ENCODE measurements at places on chromosomes 4 and X. TPM values are rescaled to one million over a fixed set of nuclear protein-coding genes. Genes with fewer than 3 reads are reported as not detected.

- no peaks in the 10 kb centered on the region for H3K36me3 ChIP-seq
- H3K27ac ChIP-seq, result no peak overlapping the region
- no peak for DNase-seq
- H3K27me3 ChIP-seq, result no peaks in the 10 kb centered on the region
- no peaks in the 10 kb centered on the region for H3K4me1 ChIP-seq
Measured at GRCh38 chr4:9969526-9970398, 51.5 kb downstream of the SLC2A9 start.

GRCh38 chr4:186227744-186228513 is 622 bp downstream of the KLKB1 start:
- no peaks in the 10 kb centered on the region for H3K4me1 ChIP-seq
- H3K4me3 ChIP-seq, result no peak overlapping the region
- DNase-seq, result no peak
- H3K36me3 ChIP-seq, result peaks cover 5% of the 10 kb centered on the region

- no peaks in the 10 kb centered on the region for H3K27me3 ChIP-seq
- H3K4me1 ChIP-seq, result no peaks in the 10 kb centered on the region
- H3K27ac ChIP-seq, result no peak overlapping the region
- no peak for DNase-seq
Measured at GRCh38 chr4:47106561-47106960, 75.2 kb downstream of the GABRB1 start.

DNA sequence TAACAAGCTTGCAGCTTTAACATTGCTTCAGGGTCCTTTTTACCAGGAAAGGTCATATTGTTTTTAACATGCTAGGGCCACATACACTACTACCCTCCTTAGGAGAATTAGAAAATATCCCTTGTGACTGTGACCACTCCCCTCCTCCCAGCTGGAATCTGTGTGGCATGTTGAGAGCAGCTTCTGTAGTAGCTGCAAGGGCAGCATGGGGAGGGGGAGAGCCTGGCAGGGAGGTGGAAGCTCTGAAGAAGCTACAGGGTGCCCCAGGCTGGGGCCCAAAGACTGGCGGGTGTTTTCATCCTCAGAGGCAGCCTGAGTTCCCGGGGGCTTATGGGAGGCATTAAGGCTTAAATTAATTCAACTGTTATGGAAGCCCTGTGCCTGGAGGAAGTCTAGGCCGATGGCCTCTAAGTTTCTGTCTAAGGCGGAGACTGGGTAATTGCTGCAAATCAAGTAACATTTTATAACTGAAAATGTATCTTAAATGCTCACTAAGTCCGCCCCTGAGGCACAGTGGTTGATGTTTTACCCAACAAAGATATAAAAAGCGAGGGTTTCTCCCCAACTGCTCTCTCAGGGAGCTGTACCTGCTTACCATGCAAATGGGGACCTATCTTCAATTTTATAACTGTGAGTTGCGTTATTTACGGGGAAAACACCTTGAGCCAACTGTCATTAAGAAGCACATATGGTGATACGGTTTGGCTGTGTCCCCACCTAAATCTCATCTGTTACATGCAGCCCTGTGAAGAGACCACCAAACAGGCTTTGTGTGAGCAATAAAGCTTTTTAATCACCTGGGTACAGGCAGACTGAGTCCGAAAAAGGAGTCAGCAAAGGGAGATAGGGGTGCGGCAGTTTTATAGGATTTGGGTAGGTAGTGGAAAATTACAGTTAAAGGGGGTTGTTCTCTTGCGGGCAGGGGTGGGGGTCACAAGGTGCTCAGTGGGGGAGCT is 37.4 kb upstream of the STS start:
- H3K36me3 ChIP-seq, result peaks cover 1% of the 10 kb centered on the region
- H3K4me3 ChIP-seq, result no peak overlapping the region
- no peaks in the 10 kb centered on the region for H3K27me3 ChIP-seq
- DNase-seq, result no peak

GRCh38 chr4:186840771-186841301 is 117.2 kb upstream of the FAT1 start:
- H3K4me1 ChIP-seq, result peaks cover 3% of the 10 kb centered on the region
- no peak for DNase-seq
- no peak overlapping the region for H3K27ac ChIP-seq
- H3K36me3 ChIP-seq, result no peaks in the 10 kb centered on the region

- no peak overlapping the region for H3K27ac ChIP-seq
- DNase-seq, result no peak
- H3K4me1 ChIP-seq, result peaks cover 4% of the 10 kb centered on the region
- H3K27me3 ChIP-seq, result no peaks in the 10 kb centered on the region
- no peaks in the 10 kb centered on the region for H3K36me3 ChIP-seq
- no peak overlapping the region for H3K4me3 ChIP-seq
Measured at GRCh38 chrX:66021765-66022631, 17.9 kb downstream of the VSIG4 start.

DNA sequence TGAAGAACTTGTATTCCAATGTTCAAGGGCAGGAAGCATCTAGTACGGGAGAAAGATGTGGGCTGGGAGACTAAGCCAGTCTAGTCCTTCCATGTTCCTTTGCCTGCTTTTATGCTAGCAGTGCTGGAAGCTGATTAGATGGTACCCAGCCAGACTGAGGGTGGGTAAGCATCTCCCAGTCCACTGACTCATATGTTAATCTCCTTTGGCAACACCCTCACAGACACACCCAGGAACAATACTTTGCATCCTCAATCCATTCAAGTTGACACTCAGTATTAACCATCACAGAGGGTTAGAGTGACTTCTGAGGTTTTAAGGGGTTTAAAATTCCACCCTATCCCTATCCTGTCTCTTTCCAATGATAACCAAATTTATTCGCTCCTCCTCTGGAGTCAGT is 6.5 kb downstream of the HMGN5 start:
- H3K27me3 ChIP-seq, result no peaks in the 10 kb centered on the region
- DNase-seq, result no peak
- no peak overlapping the region for H3K27ac ChIP-seq

DNA sequence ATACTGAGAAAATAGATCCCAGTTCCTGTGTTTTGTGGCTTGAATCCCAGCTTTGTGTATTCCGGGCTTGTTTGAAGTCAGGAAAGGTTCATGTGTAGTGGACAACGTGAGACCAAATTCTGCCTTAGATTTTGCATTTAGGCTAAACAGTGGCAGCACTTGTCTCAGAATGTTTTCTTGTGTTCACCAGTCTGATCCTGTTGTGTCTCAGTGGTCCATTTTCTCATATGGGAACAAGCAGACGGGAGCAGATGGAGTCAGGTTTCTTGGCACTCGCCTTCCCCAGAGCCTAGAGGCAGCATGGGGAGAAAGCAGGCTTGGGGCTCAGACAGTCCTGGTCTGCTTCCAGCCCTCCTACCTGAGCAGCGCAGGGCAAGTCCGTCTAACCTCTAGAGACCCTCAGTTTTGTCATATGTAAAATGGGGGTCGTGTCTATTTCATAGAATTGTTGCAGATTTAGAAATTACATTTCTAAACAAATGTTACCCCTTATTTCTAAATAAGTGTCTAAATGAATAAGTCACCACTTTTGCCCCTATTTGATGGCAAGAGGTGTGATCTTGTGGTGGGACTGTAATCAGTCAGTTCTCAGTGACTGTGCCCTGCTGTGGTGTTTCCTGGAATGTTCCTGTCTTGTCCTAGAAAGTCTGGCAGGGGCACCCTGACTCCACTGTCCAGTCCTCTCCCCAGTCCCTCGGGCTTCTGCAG is 28.3 kb upstream of the MSANTD1 start:
- H3K27ac ChIP-seq, result no peak overlapping the region
- no peak overlapping the region for H3K4me3 ChIP-seq
- no peaks in the 10 kb centered on the region for H3K4me1 ChIP-seq
- no peak for DNase-seq
- H3K27me3 ChIP-seq, result no peaks in the 10 kb centered on the region

GRCh38 chr4:42610941-42611340 is 46.0 kb downstream of the ATP8A1 start:
- no peak overlapping the region for H3K4me3 ChIP-seq
- peaks cover 6% of the 10 kb centered on the region for H3K27me3 ChIP-seq

- peak; percentile 13 for DNase-seq
- H3K27ac ChIP-seq, result peak overlapping the region; percentile 95
- H3K4me3 ChIP-seq, result peak overlapping the region; percentile 46
- H3K27me3 ChIP-seq, result no peaks in the 10 kb centered on the region
Measured at GRCh38 chr4:102620697-102621497, 119.7 kb downstream of the NFKB1 start.

- H3K4me3 ChIP-seq, result no peak overlapping the region
- H3K27ac ChIP-seq, result no peak overlapping the region
- no peaks in the 10 kb centered on the region for H3K4me1 ChIP-seq
- H3K36me3 ChIP-seq, result peaks cover 18% of the 10 kb centered on the region
- DNase-seq, result no peak
Measured at GRCh38 chr4:38044060-38044459, 83.9 kb downstream of the PTTG2 start.

- H3K4me1 ChIP-seq, result peaks cover 2% of the 10 kb centered on the region
- H3K36me3 ChIP-seq, result no peaks in the 10 kb centered on the region
- DNase-seq, result no peak
- no peak overlapping the region for H3K27ac ChIP-seq
Measured at GRCh38 chr4:67198727-67199126, 346.6 kb downstream of the CENPC start.

GRCh38 chrX:130878350-130879341 is 24.4 kb downstream of the ENOX2 start:
- peaks cover 10% of the 10 kb centered on the region for H3K4me1 ChIP-seq
- no peak for DNase-seq
- no peak overlapping the region for H3K27ac ChIP-seq
- peaks cover 6% of the 10 kb centered on the region for H3K36me3 ChIP-seq
- H3K27me3 ChIP-seq, result no peaks in the 10 kb centered on the region
- no peak overlapping the region for H3K4me3 ChIP-seq

GRCh38 chr4:152771741-152772533 is 7.6 kb downstream of the TIGD4 start:
- H3K4me3 ChIP-seq, result no peak overlapping the region
- no peak overlapping the region for H3K27ac ChIP-seq
- no peak for DNase-seq

DNA sequence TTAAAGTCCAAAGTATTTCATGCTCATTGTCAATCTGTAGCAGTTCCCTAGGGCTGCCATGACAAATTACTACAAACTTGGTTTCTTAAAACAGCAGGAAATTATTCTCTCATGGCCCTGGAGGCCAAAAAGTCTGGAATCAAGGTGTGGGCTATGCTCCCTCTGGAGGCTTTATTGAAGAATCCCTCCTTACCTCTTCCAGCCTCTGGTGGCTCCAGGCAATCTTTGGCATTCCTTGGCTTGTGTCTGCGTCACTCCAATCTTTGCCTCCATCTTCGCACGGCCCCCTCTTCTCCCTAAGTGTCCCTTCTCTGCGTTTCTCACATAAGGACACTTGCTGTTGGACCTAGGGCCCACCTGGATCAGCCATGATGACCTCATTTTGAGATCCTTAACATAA is 170.4 kb downstream of the SMIM20 start:
- peaks cover 7% of the 10 kb centered on the region for H3K4me1 ChIP-seq
- DNase-seq, result no peak

DNA sequence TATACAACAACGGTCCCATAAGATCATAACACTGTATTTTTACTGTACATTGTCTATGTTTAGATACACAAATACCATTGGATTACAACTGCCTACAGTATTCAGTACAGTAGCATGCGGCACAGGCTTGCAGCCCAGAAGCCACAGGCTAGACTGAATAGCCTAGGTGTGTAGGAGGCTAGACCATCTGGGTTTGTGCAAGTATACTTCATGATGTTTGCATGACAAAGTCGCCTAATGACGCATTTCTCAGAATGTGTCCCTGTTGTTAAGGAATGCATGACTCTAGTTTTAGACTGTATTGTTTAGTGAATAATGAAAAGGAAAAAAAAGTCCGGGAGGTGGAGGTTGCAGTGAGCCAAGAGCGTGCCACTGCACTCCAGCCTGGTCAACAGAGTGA is 56.5 kb upstream of the C4orf50 start:
- H3K4me3 ChIP-seq, result no peak overlapping the region
- no peak for DNase-seq
- H3K36me3 ChIP-seq, result no peaks in the 10 kb centered on the region
- H3K27ac ChIP-seq, result no peak overlapping the region
- H3K27me3 ChIP-seq, result no peaks in the 10 kb centered on the region

- DNase-seq, result no peak
- peaks cover 1% of the 10 kb centered on the region for H3K36me3 ChIP-seq
- no peak overlapping the region for H3K27ac ChIP-seq
- H3K27me3 ChIP-seq, result no peaks in the 10 kb centered on the region
Measured at GRCh38 chrX:108271397-108271787, 166.8 kb downstream of the COL4A6 start.

- H3K4me3 ChIP-seq, result no peak overlapping the region
- DNase-seq, result no peak
- H3K4me1 ChIP-seq, result peaks cover 13% of the 10 kb centered on the region
- no peaks in the 10 kb centered on the region for H3K27me3 ChIP-seq
Measured at GRCh38 chrX:41475191-41475590, 28.0 kb downstream of the NYX start.

GRCh38 chr4:53479736-53480525 is 102.5 kb downstream of the FIP1L1 start:
- no peaks in the 10 kb centered on the region for H3K27me3 ChIP-seq
- H3K4me3 ChIP-seq, result no peak overlapping the region

GRCh38 chrX:16516232-16516876 is 133.6 kb upstream of the S100G start:
- peaks cover 16% of the 10 kb centered on the region for H3K36me3 ChIP-seq
- DNase-seq, result no peak
- no peak overlapping the region for H3K27ac ChIP-seq
- H3K27me3 ChIP-seq, result no peaks in the 10 kb centered on the region
- peaks cover 27% of the 10 kb centered on the region for H3K4me1 ChIP-seq
- H3K4me3 ChIP-seq, result no peak overlapping the region

DNA sequence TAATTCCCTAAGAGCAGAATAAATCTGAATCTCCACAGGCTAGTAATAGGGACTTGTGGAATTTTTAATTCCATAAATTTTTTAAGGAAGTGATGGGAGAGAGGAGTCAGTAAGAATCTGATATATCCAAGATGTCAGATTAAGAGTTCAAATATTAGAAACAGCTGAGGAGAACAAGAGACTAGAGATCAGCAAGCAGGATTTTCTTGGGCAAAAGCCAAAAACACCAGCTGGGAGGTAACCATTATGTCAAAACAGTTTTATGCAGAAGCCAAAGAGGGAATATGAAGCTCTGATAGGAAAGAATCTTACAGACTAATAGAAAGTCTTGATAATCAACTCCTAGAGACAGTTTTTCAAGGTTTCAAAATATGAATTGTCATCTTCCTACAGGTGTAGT is 72.2 kb upstream of the RBPJ start:
- no peaks in the 10 kb centered on the region for H3K27me3 ChIP-seq
- DNase-seq, result no peak
- H3K36me3 ChIP-seq, result no peaks in the 10 kb centered on the region
- no peak overlapping the region for H3K4me3 ChIP-seq

ZXDA gene
- 0.93 TPM for total RNA-seq

CYP4V2 gene
- 6.2 TPM for total RNA-seq

FGF2 gene
- total RNA-seq, result 2.9 TPM

VSIG4 gene
- not detected for total RNA-seq

KCNIP4 gene
- total RNA-seq, result 0.43 TPM

NDST4 gene
- total RNA-seq, result 0.14 TPM

AGTR2 gene
- total RNA-seq, result not detected

MEPE gene
- total RNA-seq, result not detected

CPLX1 gene
- 1.4 TPM for total RNA-seq

Measured in progenitor cell of endocrine pancreas (in vitro differentiated cells).